ENCODE measurements at places on chromosomes 2 and 18.

DNA sequence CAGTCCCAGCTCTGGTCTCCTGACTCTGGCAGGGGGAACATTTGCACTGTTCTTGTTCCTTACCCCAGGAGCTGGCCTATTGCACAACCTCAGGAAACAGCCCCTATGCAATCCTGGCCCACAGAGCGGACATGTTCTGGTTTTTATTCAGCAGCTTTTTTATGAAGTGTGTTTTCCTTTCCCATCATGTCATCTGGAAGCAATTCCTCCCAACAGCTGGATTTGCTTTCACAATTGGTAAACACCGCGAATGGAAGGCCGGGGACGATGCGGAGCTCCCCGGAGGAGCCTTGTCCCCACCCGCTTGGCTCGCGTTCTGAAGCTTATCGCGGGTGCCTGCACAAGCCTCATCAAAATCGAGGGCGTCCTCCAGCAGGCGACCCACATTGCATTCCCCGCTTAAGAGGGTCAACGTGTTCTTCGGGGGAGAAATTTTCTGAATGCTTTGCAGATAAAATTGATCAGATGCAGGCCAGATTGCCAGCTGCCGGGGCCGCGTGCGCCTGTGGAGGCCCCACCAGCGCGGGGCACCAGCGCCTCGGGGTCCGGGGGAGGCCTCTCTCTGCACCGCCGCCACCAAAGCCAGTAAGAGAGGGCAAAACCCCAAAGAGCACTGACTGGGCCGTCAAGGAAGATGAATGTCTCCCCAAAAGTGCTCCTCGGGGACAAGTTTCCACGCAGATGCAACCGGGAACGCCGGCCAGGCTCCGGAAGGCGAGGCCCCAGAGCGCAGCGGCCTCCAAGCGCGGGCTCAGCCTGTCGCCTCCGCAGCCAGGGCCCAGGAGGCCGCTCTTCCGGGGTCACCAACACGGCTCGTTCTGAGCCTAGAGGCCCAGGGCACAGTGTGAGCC lies 60.3 kb upstream of the SP3 start:
- DNase-seq = no peak

- DNase-seq = no peak
These were observed 131.6 kb upstream of the DOCK10 start for GRCh38 chr2:225173909-225174308.

GRCh38 chr2:38797250-38797676 lies 19.3 kb downstream of the GEMIN6 start:
- no peak for DNase-seq

GRCh38 chr18:7562491-7562890 lies 4.6 kb upstream of the PTPRM start:
- DNase-seq = no peak

GRCh38 chr2:134555411-134555810 lies 163.4 kb downstream of the TMEM163 start:
- no peak for DNase-seq

DNA sequence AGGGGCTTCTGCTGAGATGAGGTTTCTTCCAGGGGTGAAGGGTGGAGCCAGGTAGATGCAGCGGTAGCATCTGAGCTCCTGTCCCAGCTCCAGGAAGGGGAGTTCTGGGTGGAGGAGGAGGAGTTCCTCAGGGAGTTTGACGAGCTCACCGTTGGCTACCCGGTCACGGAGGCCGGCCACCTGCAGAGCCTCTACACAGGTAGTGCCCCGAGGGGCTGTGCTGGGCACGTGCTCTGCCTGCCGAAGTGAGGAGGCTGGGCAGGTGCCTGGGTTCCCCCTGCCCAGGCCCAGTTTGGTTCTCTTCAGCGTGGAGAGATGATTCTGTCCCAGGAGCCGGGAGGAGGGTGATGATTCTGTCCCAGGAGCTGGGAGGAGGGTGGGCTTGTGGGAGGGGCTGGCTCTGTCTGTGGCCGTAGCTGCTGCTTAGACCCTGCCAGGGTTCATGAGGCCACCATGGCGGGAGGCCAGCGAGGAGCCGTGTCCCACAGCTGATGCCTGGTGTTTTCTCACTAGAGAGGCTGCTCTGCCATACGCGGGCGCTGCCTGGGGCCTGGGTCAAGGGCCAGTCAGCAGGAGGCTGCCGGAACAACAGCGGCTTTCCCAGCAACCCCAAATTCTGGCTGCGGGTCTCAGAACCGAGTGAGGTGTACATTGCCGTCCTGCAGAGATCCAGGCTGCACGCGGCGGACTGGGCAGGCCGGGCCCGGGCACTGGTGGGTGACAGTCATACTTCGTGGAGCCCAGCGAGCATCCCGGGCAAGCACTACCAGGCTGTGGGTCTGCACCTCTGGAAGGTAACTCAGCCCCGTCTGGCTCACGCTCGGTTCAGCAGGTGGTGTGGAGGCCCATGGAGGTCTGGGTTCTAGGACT lies 8.2 kb downstream of the CAPN10 start:
- no peak for DNase-seq

GRCh38 chr2:12579018-12579417 lies 137.7 kb upstream of the TRIB2 start:
- DNase-seq = no peak

- no peak for DNase-seq
These were observed 1398.0 kb upstream of the NXPH2 start for GRCh38 chr2:140178234-140178633.

GRCh38 chr2:127991742-127992141 lies 36.1 kb downstream of the SAP130 start:
- no peak for DNase-seq

GRCh38 chr2:173568054-173568453 lies 213.4 kb downstream of the CDCA7 start:
- DNase-seq = no peak

DNA sequence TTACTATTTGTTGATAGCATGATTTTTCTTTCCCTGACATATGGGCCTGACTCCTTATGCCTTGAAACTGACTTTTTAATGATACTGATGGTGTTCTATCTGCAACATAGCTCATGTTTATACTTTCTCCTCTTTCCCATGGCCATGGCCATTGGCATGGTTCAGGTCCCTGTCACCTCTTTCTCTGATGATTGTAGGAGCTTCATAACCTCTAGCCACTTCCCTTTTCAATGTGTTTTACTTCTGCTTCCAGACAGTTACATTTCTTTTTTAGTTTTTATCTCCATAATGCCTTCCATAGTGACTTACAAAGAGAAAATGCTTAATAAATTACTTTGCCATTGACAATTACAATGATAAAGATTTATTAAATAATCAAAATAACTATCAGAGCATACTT lies 177.9 kb upstream of the SETBP1 start:
- no peak for DNase-seq

- no peak for DNase-seq
These were observed 21.1 kb upstream of the EMILIN2 start for GRCh38 chr18:2825613-2826175.

GRCh38 chr18:56884511-56884910 lies 233.4 kb downstream of the WDR7 start:
- no peak for DNase-seq

DNA sequence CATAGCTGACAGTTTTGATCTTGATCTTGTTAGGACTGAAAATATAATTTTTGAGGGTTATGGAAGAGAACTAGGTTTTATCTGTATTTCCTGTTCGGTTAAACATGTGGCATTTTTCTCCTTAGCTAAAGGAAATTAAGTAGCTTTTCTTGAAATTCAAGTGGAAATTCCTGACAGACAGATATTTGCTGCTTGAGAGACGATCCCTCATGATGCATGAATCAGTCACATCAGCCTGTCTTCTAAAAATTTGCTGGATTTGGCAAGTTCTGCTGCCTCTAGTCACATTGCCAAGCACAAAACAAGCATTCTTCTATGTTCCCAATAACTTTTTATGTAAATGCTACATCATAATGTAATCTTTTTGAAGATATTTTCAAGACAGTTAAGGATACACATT lies 201.8 kb upstream of the ATP5MC3 start:
- no peak for DNase-seq

- no peak for DNase-seq
These were observed 23.9 kb upstream of the ALLC start for GRCh38 chr2:3633982-3634595.

DNA sequence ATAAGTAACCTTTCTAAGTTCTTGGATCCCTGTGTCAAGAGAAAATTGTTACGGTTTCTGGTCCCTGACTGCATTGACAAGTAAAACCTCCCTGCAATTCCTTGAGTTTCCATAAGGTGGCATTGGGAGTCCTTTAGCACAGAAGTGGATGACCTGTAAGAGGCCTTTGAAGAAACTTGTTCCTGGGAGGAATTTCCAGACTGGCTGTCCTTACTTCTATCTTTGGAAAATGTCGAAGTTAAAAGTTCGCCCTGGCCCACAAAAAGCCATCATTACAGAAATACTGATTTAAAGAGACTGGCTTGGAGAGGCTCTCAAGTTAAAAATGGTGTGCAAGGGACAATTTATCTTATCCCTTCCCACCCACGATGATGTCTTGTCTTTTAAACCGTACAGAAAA lies 218.4 kb downstream of the CDH20 start:
- DNase-seq = no peak

DNA sequence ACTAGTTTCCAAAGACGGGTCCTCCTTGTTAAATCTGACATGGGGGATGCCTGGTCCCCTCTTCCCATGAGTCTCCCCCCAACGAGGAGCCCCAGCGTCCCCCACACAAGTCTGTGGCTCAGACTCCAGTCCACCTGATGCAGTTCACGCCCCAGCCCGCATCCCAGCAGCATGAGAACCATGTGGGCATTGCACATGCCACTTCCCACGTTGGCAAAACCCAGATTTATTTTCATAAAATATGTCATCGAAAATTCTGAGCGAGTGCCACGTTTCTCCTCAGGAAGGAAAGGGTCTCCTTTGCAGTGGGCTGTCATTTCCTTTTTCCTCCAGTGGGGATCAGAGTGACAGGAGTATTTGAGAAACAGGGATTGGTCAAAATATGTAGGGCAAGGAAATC lies 45.7 kb upstream of the TPO start:
- no peak for DNase-seq

- DNase-seq = no peak
These were observed 3.2 kb downstream of the STRN start for GRCh38 chr2:36963106-36963505.

DNA sequence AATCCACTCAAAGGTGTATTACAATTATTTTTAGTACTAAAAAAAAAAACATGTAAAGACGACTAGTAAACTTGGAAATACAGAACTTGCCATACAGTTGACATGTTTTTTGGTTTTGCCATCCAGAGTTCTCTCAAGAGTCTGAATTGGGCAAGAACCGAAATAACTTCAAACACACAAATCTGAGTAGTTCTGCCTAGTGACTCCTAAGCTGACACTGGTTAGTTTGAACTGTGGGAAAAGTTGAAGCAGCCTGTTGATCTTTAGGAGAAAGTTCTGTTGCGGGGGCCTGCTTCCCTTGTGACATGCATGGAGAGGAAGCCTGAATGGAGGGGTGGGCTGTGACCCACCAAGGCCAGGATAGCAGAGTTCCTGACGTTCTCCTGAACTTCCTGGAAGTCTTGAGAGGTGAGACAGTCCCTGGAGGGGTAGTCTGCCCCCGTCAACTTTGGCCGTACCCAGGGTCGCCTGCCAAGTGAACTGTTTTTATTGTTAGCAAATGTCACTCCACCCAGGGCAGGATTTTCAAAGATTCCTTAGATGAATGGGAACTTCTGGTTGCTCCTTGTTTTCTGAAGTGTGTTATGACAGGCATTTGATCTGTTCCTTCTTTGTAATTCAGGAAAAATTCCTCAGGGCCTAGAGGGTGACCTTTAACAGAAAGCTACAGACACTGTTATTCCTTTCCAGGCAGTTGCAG lies 85.6 kb upstream of the SPTBN1 start:
- DNase-seq = no peak

- DNase-seq = no peak
These were observed 42.7 kb downstream of the ODC1 start for GRCh38 chr2:10405448-10405847.

- no peak for DNase-seq
These were observed 83.1 kb downstream of the NBEAL1 start for GRCh38 chr2:203097735-203098134.

- peak; percentile 76 for DNase-seq
These were observed 1.4 kb downstream of the TGIF1 start for GRCh38 chr18:3451183-3451988.

- DNase-seq = no peak
These were observed 4.6 kb downstream of the SETBP1 start for GRCh38 chr18:44685296-44685695.

DNA sequence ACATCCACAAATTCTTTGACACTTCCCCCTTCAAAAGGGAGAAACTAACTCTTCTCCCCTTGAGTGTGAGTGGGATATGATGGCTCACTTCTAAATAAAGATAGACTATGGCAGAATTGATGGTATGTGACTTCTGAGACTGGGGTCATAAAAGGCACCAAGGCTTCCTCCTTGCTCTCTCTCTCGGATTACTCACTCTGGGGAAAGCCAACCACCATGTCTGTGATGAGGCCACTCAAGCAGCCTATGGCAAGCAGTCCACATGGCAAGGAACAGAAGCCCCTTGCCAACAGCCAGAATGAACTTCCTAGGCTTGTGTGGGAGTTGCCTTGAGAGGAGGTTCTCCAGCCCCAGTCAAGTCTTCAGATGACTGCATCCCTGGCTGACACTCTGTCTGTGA lies 43.6 kb downstream of the KIAA2012 start:
- DNase-seq = no peak

DNA sequence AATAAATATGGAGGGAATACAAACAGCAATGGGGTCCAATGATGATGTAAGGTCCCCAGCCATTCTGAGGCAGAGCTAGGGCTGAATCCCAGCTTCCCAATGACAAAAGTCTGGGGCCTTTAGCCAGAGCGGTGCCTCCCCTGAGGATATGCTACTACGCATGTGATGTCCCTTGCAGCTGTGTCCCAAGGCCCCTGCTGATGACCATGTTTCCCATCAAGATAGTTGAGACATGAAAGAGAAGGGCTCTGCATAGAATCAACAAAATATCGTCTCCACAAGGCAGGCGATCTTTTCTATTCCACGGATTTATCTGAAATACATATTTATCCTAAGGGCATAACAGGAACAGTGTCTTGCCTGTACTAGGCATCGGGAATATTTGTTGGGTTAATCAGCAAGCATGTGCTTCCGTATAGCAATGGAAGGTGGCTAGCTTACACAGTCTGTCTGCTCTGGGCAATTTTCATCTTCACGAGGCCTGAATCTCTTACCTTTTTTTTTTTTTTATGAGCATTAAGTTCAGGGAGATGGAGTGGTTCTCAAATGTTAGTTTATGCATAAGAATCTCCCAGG lies 284.6 kb downstream of the CNTNAP5 start:
- DNase-seq = no peak

DNA sequence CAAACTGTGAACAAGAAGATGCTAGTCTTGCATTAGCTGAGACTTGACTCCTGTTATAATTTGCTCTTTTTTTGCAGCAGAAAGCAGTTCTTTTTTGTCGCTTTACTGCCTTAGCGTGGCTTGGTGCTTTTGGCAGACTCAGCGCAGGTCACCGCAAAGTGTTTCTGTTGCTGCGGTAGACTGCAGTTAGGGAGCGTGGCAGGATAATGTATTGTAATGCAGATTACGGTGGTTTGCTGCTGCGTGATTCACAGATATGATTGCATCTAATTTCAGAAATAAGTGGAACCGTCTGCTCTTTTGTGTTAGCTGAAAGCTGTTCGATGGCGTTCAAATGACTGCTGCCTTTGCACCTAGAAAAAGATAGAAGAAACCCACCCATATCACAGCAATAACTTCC lies 131.6 kb upstream of the SATB2 start:
- DNase-seq = no peak

- no peak for DNase-seq
These were observed 141.0 kb downstream of the TMEM17 start for GRCh38 chr2:62364791-62365528.

- no peak for DNase-seq
These were observed 161.7 kb upstream of the ZNF236 start for GRCh38 chr18:76660571-76661192.
